GM12864 (cell line): ENCODE measurements at places on chromosomes 16 and 17.

GRCh38 chr17:65553009-65553645 is 8.3 kb downstream of the AXIN2 start:
- DNase-seq = no peak

- no peak for DNase-seq
These were observed 126.9 kb upstream of the HS3ST2 start for GRCh38 chr16:22687031-22687530.

- DNase-seq = no peak
These were observed 217.8 kb downstream of the ZFHX3 start for GRCh38 chr16:72829846-72830775.

DNA sequence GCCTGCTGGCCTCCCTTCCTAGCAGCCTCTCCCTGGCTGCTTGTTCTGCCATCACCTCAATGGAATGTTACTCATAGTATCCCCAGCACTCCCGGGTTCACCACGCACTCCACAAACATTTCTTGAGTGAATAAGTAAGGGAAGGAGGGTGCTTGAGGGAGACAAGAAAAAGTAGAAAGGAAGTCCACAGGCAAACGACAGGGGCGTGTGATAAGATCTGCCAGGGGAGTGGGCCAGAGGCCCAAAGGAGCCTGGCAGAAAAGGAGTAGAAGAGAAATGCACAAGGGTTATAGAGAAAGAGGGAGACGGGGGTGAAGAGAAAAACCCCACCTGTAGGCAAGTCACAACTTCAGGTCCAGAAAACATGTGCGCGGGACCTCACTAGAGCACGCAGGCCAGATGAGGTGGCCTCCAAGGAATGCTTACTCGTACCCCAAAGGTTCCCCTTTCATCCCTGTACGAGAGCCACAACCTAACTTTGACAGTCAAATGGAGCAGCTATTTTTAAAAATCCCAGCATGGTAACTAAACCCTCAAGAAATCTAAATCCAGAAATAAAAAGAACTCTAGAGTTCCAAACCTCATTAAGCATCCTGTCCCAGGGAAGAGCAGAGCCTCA is 6.6 kb downstream of the ZDHHC7 start:
- no peak for DNase-seq

DNA sequence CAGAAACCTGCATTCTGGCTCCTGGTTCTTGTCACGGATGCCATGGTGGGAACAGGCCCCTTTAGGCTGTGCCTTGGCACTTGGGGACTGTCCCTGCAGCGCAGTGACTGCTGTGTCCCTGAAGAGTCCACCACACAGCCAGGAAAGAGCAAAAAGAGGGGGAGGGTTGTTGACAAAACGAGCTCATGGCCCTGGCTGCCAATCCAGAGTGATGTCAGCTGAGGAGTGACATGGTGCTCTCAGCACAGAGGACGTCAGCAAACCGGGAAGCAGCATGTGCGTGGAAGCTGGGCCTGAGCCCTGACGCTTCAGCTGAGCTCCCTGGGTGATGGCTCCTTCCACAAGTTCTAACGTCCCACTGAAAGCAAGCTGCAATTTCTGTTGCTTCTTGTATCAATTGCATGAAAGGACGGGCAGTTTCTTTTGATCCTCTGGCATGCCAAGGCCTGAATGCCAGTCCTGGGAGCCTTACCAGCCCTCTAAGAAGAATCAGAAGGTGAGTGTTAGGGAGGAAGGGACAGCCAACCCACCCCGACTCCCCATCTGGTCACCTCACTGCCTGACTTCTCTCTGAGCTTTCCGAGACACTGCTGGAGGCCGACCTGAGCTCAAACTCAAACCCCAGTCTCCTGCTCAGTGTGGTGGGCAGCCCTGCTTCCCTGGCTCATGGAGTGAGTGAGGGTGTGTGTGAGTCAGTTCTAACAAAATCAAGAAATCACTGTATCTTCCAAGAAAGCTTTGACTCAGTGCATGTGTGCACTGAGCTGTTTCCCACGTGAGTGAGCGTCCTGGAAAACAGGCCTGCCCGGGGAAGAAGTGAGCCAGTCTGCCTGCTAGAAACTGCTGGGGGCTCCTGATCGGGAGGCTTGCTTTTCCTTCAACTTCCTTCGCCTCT is 14.7 kb upstream of the WNT3 start:
- no peak for DNase-seq

DNA sequence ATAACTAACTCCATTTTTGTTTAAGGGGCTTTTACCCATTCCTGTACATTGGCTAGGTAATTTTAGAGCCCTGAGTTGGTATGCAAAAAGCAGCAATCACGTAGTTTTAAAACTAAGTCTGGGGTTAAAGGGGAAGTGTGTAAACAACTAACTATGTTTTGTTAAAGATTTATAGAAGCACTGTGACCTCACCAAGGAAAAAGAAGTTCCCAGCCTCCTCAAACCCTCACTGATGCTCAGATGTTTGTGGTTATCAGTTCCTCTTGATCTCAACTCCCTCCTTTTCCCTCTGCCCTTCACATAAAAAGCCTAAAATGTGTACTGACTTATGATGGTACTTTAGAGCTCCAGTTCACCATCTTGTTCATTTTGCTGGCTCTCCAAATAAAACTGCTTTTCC is 119.9 kb upstream of the IRX6 start:
- DNase-seq = no peak

- no peak for DNase-seq
These were observed 217.9 kb upstream of the PSMD7 start for GRCh38 chr16:74078511-74079231.

GRCh38 chr17:36212966-36213365 is 2.1 kb downstream of the CCL4L2 start:
- no peak for DNase-seq

DNA sequence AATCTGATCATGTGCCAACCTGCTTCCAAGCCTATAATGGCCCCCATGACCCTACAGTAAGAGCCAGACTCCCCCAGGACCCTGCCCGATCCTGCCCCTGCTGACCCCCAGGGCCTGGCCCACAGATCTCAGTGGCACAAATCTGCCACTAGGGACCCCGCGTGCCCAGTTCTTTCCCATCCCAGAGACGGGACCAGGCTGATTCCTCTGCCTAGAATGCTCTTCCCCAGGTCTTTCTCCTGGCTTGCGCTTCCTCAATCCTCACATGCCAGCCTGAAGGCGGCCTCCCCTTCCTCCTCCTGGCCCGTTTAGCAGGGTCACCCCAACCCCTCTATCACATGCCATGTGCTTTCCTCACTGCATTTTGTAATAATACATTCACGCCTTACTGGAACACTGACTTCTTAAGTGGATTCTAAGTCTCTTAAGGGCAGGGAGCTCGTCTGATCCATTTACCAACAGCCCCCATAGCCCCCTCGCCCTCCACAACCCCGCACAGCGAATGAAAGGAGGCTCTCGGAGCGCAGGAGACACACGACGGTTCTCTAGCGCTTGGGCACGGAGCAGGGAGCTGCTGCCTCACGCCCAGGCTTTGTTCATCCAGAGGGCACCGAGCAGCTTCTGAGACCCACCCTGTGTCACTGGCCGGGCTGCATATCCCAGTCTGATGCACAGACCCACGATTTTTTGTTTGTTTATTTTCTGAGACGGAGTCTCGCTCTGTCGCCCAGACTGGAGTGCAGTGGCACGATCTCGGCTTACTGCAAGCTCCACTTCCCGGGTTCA is 1.2 kb downstream of the TRIM65 start:
- no peak for DNase-seq

- DNase-seq = no peak
These were observed 7.5 kb upstream of the XPO6 start for GRCh38 chr16:28219282-28219681.

GRCh38 chr16:24717411-24717810 is 12.0 kb upstream of the TNRC6A start:
- DNase-seq = no peak

DNA sequence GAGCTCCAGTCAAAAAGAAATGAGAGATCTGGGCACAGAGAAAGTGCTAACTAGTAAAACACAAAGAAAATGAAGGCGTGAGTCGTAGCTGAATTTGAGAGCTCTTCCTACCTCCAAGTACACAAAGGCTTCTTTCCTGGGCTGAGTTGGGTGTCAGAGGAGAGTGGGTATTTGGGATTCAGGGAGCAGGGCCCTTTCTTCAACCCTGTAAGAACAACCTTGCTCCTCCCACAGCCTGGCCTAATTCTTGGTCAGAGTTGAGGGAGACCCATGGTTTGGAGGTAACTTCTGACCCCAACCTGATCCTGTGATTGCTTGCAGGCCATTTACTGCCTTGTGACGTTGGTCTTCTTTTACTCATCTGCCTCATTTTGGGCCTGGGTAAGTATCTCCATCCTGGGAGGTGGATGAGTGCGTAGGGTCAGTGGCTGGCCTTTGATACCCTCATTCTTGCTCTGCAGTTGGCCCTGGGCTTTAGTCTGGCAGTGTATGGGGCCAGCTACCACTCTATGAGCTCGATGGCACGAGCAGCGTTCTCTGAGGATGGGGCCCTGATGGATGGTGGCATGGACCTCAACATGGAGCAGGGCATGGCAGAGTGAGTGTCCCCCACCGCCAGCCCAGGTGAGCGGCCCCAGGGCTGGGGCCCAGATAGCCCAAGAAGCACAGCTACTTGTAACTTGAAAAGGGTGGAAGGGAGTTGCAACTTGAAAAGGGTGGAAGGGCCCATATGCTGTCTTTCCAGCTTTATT is 1.3 kb downstream of the TMEM208 start:
- no peak for DNase-seq

GRCh38 chr16:70520612-70521297 is 2.6 kb downstream of the COG4 start:
- DNase-seq = no peak

- DNase-seq = no peak
These were observed 12.6 kb upstream of the DNASE1 start for GRCh38 chr16:3641801-3642396.

GRCh38 chr16:50389900-50390299 is 21.1 kb upstream of the BRD7 start:
- no peak for DNase-seq

- DNase-seq = no peak
These were observed 5.9 kb downstream of the TRPV1 start for GRCh38 chr17:3603119-3603869.

- DNase-seq = no peak
These were observed 5.0 kb downstream of the NFATC3 start for GRCh38 chr16:68090130-68090529.

GRCh38 chr16:64089697-64090096 is 1032.2 kb downstream of the CDH11 start:
- no peak for DNase-seq

GRCh38 chr17:31564883-31565301 is 173.4 kb downstream of the RAB11FIP4 start:
- no peak for DNase-seq

GRCh38 chr16:10552998-10553491 is 27.4 kb downstream of the EMP2 start:
- DNase-seq = peak; percentile 71

- DNase-seq = no peak
These were observed 56.5 kb downstream of the MRM1 start for GRCh38 chr17:36657763-36658490.

DNA sequence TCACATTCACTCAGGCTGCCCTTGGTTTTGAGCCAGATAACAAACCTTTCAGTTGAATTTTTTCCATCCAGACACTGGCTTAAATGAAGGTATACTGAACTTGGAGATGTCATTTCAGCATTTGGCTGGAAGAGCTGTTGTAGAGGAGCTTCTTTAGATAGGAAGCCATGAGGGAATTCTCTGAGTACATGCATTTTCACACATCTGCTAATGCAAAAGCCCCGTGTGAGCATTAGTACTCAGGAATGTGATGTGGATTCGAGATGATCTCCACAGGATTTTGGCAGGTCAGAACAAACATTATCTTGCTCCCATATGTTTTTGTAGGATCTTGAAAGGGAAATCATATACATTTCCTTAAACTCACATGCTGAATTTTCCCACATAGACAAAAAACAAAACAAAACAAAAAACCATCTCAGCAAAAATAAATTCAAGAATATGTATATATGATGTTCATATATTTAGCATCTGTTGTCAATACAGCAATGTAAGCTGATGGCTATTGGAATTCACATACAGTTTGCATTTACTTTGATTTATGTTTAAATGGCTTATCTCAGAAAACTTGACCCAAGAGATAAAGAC is 277.2 kb upstream of the TBX2 start:
- DNase-seq = no peak

GRCh38 chr17:18280766-18281371 is 20.4 kb downstream of the MIEF2 start:
- no peak for DNase-seq

DNA sequence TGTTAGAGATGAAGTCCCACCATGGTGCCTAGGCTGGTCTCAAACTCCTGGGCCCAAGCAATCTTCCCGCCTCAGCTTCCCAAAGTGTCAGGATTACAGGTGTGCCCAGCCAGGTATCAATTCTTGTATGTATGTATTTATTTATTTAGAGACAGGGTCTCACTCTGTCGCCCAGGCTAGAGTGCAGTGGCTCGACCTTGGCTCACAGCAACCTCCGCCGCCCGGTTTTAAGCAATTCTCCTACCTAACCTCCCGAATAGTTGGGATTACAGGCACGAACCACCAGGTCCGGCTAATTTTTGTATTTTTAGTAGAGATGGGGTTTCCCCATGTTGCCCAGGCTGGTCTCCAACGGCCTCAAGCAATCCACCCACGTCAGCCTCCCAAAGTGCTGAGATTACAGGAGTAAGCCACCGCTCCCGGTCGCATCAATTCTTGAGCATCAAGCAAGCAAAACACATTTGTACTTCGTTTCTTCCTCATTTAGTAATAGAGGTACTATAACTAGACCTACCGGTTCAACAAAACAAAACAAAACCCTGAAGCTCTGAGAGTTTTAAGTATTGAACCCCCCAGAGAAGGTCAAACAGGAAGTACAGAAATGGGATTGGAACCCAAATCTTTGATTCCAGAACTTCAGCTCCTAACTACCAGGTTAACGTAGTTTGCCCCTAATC is 1.0 kb upstream of the ZNF500 start:
- no peak for DNase-seq

DNA sequence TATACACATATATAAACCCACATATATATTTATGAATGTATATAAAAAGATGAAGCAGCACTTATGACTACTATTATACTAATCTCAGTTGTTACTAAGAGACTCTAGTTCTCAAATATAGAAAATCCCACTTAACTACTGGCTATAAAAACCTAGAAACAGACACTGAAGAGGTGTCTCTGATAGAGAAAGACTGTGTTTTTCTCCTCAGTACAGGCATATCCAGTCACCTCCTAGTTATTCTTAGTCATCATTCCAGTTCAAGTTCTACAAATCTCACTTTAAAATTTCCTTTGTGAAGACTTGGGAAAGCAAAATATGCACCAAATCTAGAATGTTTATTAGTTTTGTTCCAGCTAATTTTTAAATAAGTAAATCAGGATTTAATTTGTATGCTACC is 93.9 kb downstream of the STH start:
- no peak for DNase-seq

DNA sequence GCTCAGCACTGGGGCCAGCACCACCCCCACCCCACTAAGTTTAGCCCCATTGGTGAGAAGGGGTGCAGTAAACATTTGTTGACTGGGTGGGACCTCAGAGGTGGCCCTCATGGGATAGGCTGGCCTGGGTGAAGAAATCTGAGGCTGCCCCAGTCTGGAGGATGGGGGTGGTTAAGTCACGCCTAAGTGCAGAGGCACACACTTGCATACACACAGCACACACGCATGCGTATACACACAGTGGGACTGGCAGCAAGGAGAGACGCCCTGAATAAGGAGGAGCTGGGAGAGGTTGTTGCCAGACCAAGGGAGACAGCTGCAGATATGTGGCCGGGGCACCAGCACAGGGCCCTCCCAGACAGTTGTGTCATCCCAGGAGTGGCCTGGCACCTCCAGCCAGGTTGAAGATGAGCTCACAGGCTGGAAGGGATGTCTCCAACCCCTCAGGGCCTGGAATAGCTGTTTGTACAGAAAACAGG is 3.0 kb upstream of the BCAR1 start:
- DNase-seq = no peak

- DNase-seq = no peak
These were observed 3.4 kb upstream of the NLRC5 start for GRCh38 chr16:56985962-56986360.

GRCh38 chr17:73387746-73388577 is 76.2 kb upstream of the CDC42EP4 start:
- DNase-seq = no peak
